ENCODE measurements at places on chromosomes 1 and 21.

DNA sequence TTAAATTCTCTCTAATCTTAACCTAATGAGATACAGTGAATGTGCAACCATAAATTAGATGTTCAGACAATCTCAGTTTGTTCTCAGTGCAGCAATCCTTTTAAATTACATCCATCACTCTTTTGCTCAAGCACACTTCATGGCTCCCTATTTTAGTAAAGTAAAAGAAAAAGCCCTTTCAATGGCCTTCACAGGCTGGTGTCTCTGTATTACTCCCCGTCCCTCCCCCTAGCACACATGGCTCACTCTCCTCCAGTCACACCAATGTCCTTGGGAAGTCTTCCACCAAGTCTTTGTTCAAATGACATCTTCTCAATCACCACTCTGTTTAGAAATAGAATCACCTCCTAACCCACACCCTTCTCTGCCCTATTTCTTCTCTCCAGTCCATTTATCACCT lies 60.3 kb upstream of the RGS7 start:
- no peak for DNase-seq

GRCh38 chr1:147626291-147626690 lies 44.0 kb downstream of the ACP6 start:
- DNase-seq = no peak

- no peak for DNase-seq
Measured at GRCh38 chr1:64651841-64652240, 93.0 kb upstream of the RAVER2 start.

GRCh38 chr21:42663860-42664535 lies 10.6 kb downstream of the PDE9A start:
- no peak for DNase-seq

- DNase-seq = no peak
Measured at GRCh38 chr1:45796381-45796780, 7.0 kb upstream of the MAST2 start.

DNA sequence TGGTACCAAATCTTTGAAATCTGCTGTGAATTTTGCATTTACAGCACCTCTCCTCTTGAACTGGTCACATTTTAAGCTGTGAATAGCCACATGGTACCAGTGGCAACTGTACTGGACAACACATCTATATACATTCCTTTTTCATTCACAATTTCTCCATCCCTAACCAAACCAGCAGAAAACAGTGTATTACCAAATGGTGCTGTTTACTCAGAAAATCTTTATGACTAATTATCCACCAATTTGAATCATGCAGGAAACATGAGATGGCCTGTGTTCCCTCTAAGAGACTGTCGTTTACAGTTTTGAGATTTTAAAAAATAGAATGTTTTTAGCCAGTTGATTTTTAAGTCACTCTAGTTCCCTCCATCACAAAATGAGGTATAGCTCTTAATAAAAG lies 17.6 kb upstream of the CCT8 start:
- no peak for DNase-seq

DNA sequence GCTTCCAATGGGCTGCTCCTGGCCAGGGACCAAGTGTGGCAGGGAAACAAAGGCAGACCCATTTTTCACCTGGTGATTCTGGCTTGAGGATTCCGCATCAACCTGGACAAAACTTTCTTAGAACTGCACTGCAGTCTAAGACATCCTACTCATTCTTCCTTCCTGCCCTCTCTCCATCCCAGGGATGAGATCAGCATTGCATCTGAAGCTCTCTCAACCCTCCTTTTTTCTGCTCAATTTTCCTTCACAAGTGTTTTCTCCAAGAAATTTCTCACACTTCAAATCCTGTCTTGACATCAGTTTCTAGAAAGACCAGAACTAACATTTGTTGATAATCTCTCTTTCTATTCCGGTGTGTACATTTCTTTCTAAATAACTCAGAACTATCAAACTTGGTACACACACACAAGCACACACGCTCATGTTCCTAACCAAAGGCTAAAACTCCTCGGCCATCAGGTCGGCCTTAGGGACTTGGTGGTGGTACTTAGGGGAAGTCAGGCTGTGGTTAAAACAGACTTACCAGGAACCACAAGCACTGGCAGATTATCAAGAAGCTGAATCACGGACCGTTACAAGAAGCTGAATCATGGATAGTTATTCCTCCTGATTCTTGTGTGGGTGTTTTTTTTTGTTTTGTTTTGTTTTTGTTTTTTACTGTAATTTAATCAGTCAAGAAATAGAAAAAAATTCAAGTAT lies 21.0 kb upstream of the CXADR start:
- DNase-seq = no peak

GRCh38 chr1:6386371-6386949 lies 7.1 kb downstream of the ACOT7 start:
- no peak for DNase-seq

DNA sequence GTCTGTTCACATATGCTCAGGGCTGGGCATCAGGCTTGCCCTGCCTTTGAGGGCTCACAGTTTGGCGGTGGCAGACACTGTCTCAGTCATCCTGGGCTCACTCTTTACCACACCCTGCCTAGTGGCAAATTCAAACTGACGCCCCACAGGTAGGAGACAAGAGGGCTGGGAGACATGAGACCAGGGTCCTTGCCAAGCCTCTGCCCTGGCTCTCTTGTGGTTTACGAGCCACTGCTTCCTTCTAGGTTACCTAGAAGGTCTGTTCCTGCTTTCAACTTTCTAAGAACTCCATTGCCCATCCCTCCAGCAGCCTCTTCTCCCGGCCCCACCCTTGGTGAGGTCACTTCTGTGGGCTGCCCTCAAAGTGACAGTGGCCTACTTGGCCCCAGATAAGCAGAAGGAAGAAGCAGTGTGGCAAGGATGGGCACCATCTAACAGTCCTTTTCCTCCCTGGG lies 10.5 kb downstream of the KIF21B start:
- no peak for DNase-seq

DNA sequence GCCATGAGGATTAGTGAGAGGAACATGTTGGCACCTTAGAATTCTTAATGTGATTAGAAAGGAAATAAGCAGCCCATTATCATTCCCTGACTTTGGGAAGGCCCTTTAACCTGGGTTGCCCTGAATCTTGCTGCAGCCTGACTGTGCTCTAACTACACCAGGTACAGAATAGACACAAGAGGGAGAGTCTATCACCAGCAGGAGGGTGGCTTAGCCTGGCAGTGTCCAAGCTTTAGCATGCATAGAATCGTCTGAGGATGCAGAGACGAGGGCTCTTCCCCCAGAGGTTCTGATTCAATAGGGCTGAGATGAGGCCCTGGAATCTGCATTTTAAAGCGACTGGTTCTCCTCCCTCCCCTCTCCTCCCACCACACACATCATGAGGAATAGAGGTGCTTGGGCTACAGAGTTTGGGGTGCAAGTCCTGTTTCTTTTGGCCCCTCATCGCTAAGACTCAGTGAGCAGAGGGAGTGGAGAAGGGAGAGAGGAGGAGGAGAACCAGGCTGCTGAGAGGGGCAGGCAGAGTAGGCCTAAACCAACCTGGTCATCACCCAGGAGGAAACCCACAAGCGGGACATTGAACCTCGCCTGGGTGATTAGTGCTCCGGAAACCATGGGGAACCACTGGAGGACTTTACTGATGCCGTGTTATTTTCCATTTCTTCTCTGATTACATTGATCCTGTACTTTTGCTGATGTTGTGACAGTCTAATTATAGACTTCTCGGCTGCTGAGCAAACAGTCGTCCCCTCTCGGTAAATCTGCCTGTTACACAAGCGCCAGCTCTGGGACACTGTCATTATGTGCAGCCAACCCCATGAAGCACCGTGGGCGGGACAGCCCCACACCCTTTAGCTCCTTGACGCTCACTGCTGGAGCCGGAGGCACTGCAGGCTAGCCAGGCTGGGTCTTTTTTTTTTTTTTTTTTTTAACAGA lies 6.3 kb upstream of the TENT5C start:
- DNase-seq = no peak

DNA sequence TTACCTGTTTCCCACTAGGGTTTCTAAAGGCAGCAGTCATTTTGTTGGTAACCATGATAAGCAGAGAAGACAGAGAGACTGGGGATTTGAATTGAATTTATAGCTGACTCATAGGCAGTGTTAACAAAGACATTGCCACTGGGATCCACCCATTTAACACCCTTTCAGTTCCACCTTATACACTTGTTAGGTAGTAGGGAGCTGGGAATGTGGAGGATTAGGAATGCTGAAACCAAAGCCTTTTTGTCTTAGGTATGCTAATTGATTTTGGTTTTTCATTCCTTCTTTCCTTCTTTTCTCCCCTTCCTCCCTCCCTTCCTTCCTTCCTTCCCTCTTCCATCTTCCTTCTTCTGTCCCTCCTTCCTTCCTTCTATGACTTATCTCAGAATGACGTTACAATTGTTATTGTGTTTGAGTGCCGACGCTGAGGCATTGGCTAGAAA lies 7.5 kb upstream of the EVI5 start:
- DNase-seq = no peak

- DNase-seq = no peak
Measured at GRCh38 chr1:230632273-230632873, 9.9 kb upstream of the COG2 start.

DNA sequence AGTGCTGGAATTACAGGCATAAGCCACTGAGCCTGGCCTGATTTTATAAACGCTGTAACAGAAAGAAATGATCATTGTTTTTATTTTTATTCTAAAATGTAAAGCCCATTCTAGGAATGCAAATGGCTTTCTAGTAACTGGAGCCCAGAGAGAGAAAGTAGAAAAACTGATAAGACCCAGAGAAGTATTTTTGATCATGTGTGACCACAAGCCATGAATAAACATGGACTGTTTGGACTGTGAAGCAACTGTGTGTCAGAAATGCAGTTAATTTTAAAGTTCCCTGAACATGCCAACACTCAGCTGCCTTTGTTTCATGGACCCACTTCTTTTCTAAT lies 39.7 kb downstream of the EIF2B3 start:
- DNase-seq = no peak

- DNase-seq = no peak
Measured at GRCh38 chr1:220225957-220226356, 46.3 kb downstream of the RAB3GAP2 start.

Data from activated naive CD8-positive, alpha-beta T cell treated with anti-CD3 and anti-CD28 coated beads, Interleukin-2, amount 50 U/mL, for 16 hours (primary cell).